Fibroblast of villous mesenchyme (primary cell): ENCODE measurements at places on chromosomes 11 and 22.

DNA sequence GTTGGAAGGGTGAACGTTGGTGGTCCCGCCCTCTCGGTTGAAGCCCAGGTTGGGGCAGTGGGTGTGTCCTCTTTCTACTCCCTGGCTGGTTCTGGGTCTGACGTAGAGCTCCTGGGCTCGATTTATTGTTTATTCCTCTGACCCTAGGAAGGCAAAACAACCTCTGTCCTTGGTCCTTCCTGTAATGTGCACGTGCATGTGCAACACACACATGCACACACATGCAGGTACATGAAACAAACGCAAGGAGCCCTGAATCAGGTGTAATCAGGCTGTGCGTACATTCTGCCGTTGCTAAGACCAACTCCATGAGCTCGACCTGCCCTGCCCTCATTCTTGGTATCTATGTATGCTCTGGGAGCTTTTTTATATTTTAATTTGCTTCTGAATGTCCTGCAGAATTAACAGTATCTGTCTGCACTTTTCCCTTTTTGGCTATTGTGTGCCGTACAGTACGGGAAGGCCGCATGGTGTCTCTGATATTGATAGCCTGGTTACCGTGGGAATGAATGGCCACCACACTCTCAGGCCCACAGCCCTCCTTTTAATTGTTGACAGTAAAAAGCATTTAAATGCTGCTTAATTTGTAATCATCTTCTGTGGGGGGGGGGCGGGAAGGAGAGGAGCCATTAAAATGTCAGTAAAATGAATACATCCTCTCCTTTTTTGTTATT, 66.0 kb upstream of the NNMT start:
- no peak for DNase-seq

- no peak for DNase-seq
Observed at GRCh38 chr11:12460466-12460865, 83.1 kb downstream of the PARVA start.

DNA sequence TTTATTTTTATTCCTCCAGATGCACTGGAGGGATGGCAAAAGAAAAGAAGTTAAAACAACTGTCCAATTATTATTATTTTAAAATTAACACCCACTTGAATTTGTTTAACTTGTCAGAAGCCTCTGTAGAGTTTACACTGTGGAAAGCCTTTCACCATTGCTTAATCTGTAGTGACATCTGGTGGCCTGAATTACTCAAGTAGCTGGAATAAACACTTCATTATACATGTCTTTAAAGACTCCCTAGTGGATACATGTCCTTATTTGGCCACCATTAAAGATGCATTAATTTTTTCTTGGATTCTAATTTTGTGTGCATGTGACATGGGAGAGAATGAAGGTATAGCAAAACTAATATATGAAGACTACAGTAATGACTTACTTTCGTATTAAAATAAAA, 1496.5 kb downstream of the FAM181B start:
- DNase-seq: peak; percentile 22

DNA sequence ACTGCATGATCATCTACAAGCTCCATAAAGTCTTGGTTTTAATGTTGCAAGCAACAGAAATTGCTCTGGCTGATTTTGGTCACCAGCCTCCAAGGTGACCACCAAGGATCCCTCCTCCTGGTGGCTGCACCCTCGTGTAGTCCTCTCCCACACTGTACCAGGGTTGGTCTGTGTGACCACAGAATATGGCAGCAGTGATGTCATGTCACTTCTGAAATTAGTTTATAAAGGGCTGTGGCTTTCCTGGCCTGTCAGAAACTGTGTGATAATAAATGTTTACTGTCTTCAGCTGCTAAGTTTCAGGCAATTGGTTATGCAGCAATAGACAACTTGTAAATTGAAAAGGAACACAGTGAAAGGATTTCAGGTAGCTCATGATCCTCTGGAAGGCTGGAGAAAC, 5.3 kb upstream of the PRDM11 start:
- DNase-seq: no peak

DNA sequence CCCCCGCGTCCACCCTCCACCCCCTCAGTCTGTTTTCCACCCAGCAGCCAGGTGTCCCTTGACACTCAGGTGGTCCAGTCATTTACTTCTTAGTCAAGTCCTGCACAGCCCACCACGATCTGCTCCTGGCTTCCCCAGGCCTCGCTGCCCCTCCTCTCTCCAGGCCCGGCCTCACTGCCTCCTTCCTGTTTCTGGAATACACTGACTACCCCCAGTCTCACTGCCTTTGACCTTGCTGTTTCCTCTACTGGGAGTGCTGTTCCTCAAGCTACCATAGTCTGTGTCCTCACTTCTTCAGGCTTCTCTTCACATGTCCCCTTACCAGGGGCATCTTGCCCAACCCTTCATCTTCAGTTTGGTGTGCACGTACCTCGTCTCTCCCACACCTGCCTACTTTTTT, 7.4 kb downstream of the MCM5 start:
- no peak for DNase-seq

DNA sequence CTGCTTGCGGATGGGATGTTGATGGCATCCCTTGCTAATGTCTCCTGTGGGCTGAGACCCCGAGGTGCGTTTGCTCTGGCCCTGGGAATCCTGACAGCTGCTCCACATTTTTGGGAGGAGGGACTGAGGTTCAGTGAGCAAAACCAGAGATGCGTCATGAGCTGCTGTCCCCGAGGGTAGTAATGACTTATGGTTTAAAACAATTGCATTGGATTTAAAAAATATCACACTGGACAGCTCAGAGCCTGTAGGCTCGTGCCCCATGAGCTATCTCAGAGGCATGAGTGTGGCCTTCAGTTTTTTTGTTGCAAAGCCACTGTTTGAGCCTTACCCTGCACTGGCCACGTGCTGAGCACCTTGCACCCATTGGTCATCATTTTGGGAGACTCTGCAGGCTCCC, 20.9 kb upstream of the PARVG start:
- DNase-seq: no peak

GRCh38 chr22:17359501-17359900, 9.8 kb upstream of the CECR2 start:
- DNase-seq: no peak
